ENCODE measurements at places on chromosomes 5 and 9.

DNA sequence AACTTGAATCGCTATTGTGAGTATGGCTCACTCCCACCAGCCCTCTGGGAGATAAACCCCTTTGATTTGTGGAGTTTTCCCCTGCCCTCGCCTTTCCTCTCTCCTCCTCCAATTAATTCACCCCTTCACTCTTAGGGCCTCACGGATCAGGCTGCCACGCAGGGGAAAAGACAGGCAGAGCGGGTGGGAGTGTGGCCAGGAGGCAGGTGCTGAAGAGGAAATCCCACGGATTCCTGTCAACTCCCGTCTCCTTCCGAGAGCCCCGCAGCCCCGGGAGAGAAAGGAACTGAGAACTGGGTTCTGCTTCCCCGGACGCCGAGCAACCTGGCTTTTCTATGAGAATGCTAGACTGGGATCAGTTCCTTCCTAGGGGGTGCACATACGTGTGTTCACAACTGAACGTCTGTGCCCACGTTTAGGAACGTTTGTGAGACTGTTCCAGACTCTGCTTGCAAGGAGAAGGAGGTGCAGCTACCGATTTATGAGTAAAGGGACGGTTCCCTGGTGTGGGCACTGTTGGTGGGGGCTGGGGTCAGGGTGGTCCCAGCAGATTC lies 314.5 kb upstream of the TLE4 start:
- no peak for DNase-seq

DNA sequence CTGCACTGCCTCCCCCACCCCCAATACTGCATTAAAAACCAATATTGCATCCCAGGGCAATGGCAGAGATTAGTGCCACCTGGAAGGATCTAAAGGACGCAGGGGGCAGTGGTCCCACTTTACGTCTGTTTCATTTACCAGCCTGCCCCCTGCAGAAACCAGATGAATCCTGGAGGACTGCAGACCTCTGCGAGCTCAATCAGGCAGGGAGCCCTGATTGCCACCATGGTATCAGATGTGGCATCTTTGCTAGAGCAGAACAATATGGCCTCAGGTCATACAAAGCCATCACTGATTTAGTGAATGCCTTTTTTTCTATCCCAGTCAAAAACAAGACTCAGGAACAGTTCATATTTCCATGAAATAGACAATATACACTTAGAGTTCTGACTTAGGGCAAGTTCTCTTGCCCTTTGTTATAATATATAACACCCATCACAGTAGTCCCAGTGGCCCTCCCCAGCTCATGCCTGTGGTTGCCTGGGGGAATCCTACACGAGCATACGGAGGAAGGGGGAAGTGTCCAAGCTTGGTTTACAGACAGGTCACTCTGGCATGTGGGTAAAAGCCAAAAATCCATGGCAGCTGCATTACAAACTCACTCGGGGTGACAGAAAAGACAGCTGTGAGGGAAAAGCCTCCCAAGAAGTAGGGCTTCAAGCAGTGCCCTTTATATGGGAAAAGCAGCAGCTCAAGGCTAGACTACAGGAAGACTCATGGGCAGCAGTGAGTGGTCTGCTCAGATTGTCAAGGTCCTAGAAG lies 85.1 kb downstream of the MED27 start:
- DNase-seq = no peak

- DNase-seq = no peak
These were observed 144.5 kb upstream of the NUDT12 start for GRCh38 chr5:103706939-103707682.

DNA sequence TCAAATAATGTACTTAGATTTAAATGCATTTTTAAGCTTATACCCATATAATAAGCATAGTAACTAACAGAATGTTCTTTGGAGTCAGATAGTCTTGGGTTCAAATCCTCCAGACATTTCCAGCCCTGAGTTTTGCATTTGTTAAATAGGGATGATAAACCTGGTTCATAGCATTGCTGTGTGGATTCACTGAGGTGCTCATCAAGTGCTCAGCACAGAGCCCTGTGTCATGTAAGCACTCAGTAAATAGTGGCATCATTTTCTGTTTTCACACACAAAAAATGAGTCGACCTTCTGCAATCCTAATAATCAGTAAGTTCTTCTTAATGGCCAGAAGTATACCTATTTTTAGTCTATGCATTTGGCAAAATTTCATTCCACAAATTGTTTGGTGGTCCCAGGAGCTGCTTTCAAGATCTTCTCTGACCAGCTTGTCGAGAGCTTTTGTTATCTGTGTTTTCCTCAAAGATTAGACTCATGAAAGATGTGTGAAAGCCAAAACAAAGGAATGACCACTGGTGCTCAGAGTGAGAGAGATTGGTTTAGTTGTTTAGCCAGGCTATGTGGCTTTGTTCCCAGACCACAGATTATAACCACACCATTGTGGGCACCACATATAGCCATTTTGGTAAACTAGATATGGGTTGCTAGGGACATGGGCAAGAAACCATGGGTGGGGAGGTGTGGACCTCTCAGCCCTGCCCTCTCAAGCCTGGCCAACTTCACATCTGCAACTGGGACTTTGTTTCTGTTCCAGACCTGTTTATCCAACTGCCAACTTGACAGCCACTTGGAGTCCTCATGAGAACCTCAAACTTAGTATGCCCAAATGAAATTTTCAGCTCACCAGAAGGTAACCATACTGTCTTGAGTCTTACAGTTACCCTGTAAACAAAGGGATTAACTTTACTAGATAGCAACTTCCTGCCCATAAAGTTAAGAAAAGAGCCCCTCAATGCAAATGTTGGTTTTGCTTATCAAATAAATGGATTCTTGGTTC lies 45.0 kb downstream of the DOCK8 start:
- DNase-seq = no peak

GRCh38 chr5:92944903-92945604 lies 636.0 kb downstream of the NR2F1-AS1 start:
- no peak for DNase-seq

GRCh38 chr9:550333-550732 lies 291.2 kb upstream of the DMRT1 start:
- DNase-seq = no peak

GRCh38 chr5:40834391-40834848 lies 602 bp downstream of the RPL37 start:
- DNase-seq = no peak

DNA sequence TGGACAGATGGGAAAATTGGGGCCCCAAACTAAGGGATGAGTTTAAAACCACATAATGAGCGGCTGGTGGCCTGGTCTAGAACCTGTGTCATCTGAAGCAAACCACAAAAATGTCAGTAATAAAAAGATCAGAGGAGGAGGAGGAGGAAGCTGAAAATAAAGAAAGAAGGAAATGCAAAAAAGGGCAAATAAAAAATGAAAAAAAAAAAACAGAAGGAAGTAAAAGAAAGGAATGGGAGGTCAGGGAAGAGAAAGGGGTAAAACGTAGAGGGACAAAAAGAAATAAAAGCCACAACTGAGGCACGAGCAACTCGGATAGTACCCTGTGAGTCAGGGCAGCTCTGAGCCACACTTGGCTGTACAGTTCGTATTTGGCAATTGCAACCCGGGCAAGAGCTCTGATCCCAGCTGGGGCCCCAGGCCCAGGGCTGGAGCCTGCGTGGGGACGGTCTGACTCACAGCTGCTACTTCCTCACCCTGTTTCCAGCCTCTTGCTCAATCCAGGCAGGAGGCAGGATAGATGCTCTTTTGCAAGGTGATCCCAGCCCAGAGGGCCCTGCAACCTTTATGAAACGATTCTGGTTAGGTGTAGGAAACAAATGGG lies 137.9 kb upstream of the TRIM32 start:
- no peak for DNase-seq

- no peak for DNase-seq
These were observed 5.6 kb upstream of the GPR151 start for GRCh38 chr5:146521403-146522106.

DNA sequence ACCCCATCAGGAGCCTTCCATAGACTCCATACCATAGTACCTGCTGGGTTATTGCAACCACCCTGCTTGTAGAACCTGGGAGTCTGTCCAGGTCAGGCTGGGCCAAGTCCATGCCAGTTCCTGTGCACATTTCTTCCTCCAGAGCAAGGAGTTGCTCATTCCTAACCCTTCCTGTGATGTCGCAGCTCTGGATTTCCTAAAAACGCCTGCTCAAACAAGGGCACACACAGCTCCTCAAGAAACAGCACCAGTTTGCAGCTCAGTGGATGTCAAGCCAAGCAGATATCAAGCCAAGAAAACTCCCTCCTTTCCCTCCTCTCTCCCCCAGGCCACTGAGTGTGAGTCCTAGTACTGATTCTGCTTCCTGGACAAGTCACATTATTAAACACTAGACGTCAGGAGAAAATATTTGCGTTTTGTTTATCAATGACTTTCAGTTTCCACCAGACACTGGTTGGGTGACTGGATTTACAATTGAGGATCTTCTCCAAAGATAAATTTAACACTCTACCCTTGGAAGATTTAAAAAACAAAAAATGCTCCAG lies 59.6 kb downstream of the SLC1A1 start:
- no peak for DNase-seq

DNA sequence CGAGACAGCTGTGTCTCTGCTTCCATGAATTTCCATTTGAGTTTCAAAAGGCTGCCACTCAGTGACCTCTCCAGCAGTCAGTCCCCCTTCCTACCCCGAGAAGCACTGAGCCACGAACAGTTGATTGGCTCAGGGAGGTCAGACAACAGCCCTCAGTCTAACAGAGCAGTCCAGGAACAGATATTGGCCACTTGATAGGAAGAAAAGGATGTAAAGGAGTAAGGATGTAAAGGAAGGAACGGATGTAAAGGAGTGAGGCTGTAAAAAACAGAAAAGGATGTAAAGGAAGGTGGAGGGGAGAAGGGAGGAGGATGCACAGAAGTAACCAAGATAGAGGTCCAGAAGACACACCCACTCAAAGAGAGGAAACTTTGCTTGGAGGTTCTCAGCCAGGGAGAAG lies 3.2 kb upstream of the NR4A3 start:
- no peak for DNase-seq

DNA sequence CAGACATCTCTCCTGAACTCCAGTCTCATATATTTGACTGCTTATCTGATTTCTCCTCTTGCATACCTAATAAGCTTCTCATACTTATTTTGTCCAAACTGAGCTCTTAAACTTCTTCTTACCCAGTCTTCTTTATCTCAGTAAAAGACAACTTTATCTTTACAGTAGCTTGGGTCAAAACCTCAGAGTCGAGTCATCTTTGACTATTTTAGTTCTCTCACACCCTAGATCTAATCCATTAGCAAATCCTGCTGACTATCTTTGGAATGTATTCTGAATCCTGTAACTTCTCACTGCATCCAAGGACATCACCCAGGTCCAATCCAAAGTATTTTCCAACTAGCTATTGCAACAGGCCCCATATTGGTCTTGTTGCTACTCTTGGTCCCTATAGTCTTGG lies 11.8 kb upstream of the JAK2 start:
- DNase-seq = no peak

DNA sequence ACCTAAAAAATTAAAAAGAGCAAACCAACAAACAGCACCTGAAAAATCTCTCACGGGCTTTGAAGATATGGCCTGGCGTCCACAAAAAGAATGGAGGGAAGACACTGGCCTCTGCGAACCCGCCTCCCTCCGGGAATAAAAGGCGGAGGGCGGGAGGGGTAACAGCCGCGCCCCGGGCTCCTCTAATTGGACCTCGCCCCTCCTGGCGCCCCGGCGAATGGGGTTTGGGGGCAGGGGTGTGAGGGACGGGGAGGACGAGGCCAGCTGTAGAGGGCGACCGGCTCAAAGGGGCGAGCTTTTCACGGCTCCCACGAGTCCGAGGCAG lies 753 bp downstream of the FANCC start:
- peak; percentile 48 for DNase-seq

- DNase-seq = no peak
These were observed 117.1 kb upstream of the CCL21 start for GRCh38 chr9:34826999-34827538.

GRCh38 chr5:109711673-109712072 lies 21.9 kb downstream of the MAN2A1 start:
- DNase-seq = no peak

- DNase-seq = no peak
These were observed 68.7 kb upstream of the LARP1 start for GRCh38 chr5:154686490-154686889.

DNA sequence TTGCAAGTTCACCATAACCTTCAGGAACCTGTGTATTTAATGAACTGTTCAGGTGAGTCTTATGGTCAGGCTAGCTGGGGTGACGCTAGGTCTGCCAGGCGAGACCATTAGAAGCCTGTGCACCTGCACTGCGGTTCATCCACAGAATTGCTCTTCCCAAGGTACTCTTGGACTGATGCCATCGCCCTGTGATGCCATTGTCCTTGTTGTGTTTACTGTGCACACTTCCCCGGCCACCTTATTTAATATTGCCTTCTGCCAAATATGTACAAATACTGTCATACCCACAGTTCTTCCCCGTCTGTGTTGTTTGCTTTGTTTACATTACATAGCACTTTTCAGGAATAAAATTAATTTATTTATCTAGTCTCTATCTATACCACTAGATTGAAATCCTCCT lies 66.3 kb downstream of the RCL1 start:
- DNase-seq = no peak

DNA sequence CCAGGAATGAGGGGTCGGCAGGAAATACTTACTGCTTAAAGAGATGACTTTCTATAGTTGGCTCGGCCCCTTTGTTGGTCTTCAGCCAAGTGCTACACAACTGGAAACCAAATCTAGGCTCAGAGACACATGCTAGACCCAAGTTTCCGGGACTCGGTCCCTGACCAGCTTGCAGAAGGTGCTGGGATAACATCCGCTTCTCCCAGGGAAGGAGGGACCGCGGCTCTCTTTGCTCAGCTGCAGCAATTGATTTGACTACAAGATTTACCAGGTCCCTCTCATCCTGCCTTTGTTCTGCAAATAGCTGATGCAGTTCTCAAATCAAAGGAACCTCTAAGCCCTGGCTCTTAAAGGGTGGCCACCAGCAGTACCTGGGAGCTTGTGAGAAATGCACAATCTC lies 314.7 kb downstream of the MLLT3 start:
- no peak for DNase-seq

DNA sequence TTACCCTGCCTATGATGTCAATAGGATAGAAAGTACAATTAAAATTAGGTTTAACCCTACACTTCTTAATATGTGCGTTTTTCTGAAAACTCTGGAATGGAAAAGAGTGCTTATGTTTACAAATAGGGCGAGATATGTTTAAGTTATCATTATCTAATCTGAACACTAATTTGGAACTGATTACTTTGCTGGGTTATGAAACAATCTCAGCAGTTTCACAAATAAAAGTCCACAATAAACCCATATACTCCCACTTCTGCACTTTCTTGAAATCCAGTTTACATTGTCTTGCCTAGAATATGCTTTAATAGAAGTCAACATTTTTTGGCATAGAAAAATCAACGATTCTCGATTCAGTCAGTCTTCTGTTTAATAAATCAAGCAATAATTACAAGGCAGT lies 236.3 kb downstream of the NFIB start:
- DNase-seq = no peak

- DNase-seq = no peak
These were observed 8.4 kb downstream of the EEIG1 start for GRCh38 chr9:127972236-127972871.

- DNase-seq = no peak
These were observed 83.9 kb upstream of the TAS2R1 start for GRCh38 chr5:9713959-9714586.

DNA sequence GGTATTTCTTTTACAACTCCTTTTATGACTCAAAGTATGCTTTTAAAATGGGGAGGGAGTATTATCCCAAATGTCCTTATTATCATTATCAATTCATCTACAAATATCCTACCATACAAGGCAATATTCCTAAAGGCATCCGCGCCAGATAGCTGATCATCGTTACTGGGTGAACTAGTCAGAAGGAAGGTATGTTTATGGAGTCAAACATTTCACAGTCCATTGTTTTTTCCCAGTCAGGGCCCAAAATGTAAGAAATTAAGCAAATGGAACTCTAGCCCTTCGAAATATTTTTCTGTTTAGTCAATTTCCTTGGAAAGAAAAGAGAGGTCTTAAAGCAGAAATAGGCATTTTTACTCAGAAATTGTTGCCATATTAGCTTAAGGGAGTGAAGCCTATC lies 188.5 kb upstream of the CCNG1 start:
- no peak for DNase-seq
